Stimulated activated naive CD4-positive, alpha-beta T cell treated with Interleukin-2 at 50 U/mL for 16 hours (primary cell): ENCODE measurements at places on chromosomes 1 and 21.

- DNase-seq = no peak
Measured at GRCh38 chr1:172602706-172603105, 56.2 kb upstream of the FASLG start.

DNA sequence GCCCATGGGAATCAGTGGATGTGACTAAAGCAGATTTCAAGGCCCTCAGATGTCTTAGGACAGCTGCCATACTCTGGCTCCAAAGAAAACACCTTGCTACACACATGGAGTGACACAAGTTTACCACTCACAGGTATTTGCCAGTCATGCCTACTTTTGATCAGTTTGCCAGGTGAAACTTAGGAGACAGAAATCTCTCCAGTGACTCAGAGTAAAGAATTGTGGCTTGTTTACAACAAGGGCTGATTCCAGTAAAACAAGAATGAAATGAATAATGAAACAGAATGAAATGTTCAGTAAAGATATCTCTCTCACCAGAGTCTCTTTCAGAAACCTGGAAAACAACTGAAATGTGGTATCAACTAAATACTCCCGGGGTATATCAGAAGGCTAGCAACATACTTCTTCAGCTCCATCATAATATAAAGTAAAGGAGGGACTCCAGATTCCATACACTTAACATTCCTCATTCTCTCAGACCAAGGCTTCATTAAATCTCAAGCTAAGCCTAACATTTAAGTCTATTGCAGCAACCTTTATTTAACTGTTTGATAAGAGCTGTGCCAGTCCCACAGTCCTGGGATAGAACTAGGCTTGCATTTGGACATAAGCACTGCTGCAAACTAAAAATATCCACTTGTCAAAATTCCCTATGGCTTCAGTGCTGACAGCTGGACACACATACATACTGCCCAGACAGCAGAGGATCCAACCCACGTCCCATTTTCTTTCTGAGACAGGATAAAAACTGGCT, 143.3 kb downstream of the SIPA1L2 start:
- DNase-seq = no peak

GRCh38 chr1:151574575-151575529, 34.7 kb downstream of the TUFT1 start:
- no peak for DNase-seq

GRCh38 chr1:109367626-109368025, 30.1 kb downstream of the SORT1 start:
- DNase-seq = no peak

DNA sequence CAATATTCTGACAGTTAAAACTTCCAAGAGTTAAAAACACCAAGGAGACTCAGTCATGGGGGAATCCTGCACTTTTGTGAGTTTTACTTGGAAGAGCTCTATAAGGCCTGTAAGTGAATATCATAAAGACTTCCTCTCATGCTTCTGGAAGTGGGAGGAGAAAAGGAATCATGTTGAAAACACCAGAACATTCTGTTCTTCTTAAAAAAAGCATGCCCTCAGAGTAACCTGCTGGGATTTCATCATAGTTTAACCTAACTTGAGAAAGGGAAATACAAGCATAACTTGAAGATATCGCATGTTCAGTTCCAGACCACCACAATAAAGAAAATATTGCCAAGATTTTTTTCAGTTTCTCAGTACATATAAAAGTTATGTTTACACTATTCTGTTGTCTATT, 51.9 kb downstream of the COL11A1 start:
- no peak for DNase-seq

DNA sequence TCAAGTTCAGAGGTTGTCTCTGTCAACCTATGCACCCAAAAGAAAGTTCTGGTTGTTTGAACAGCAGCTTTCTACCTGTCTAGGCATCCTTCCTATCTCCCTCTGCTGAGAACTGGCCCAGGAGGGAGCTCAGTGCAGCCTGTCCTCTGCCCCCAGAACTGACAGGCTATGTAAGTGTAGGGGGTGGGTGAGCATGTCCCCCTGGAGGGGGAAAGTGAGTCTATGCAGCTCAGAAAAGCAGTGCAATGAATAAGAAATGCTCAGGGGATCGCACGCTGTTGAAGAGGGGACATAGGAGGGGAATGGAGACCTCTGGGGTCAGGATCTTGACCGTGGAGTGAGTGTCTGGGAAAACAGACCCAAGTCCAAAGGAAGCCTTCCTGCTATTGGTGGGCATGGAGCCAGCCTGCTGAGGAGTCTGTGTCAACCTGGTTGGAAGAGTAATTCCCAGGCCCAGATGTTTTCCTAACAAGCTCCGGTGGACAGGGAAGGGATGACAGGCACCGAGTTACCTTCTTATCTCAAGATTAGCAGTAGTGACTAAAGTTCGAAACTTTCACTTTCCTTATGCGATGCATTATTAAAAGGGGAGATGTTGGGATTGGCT, 26.1 kb upstream of the FHAD1 start:
- DNase-seq = no peak

DNA sequence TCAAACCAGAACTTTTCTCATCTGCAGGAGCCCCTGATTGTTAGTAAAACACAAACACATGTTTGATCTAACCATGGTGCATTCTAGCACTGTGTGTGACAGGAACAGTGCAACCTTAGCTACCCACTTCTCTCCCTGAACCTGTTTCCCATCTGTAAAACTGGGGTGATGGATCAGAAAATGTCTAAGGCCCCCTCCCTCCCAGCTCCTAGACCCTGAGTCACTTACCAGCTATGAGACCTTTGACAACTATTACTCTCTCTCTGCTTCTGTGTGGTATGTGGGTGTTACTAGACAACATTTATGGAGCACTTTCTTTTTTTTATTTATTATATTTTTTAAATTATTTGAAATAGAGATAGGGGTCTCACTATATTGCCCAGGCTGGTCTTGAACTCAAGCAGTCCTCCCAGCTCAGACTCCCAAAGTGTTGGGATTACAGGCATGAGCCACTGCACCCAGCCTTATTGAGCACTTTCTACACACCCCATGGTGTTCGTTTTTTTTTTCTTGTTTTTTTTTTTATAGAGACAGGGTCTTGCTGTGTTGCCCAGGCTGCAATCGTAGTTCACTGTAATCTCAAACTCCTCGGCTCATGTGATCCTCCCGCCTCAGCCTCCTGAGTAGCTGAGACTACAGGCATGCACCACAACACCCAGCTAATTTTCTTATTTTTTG, 2.6 kb downstream of the INPP5B start:
- DNase-seq = no peak

DNA sequence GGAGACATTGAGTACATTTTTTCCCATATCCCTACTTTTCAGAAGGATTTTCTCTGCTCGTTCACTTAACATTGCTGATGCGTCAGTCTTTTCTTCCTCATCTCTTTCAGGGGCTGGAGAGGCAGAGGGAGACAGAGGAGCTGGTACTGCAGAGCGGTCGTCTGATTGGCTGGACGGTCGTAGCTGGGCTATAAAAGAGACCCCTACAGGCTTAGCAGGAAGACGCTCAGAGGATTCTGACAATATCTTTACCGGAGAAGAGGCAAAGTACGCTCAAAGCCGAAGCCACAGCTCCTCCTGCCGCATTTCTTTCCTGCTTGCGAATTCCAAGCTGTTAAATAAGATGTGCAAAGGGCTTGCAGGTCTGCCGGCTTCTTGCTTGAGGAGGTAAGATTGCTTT, at the start of gene RGS4:
RGS4 (plus strand) TSS at position 220 of the 400 bp plus-strand sequence; CDS start at position 344, 124 bp downstream.
- DNase-seq = no peak
